ENCODE measurements at places on chromosomes 16 and 17.
A peak's percentile ranks its signal among the peaks of the same experiment; 100 is the strongest.

DNA sequence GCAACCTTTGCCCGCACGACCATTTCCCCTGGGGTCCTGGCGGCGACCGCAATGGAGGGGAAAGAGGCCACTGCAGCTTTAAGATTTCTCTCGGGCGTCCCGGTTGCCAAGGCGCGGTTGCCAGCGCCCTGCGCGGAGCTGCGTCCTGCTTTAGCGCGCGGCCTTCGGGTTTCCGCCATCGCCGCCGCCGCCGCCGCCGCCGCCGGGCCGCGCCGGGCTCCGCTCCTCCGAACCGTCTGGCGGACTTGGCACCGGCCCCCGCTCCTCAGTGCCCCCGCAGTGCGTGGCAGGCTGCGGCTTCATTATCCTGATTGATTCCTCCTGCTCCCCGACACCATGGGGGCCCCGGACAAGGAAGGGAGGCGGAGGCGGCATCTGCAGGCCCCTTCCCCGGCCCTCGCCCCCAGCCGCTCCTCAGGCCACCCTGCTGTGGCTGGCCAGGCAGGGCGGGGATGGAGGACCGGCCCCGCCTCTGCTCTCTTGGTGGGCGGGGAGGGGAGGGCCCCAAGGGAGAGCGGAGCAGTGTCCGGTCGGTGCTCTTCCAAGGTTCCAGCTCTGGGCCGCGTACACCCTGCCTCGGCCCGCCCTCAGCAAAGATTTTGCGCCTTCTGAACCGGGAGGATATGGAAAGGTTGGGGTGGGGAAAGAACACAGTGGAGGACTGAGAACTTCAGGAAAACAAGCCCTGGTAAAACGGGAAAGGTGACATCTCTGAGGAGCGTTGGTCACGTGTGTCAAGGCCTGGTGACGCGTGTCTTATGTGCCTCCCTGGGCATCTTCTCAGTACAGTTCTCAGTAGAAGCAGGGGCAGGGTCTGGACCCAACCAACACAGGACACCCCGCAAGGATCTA lies 34.0 kb downstream of the NEUROD2 start:
- peak; percentile 36 for DNase-seq

DNA sequence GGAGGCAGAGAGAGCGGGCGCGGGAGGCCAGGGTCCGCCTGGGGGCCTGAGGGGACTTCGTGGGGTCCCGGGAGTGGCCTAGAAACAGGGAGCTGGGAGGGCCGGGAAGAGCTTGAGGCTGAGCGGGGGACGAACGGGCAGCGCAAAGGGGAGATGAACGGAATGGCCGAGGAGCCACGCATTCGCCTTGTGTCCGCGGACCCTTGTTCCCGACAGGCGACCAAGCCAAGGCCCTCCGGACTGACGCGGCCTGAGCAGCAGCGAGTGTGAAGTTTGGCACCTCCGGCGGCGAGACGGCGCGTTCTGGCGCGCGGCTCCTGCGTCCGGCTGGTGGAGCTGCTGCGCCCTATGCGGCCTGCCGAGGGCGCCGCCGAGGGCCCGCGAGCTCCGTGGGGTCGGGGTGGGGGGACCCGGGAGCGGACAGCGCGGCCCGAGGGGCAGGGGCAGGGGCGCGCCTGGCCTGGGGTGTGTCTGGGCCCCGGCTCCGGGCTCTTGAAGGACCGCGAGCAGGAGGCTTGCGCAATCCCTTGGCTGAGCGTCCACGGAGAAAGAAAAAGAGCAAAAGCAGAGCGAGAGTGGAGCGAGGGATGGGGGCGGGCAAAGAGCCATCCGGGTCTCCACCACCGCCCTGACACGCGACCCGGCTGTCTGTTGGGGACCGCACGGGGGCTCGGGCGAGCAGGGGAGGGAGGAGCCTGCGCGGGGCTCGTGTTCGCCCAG lies 1.2 kb upstream of the CBX4 start:
- DNase-seq = no peak

GRCh38 chr16:3145660-3146059 lies 10.8 kb downstream of the ZNF213 start:
- no peak for DNase-seq

DNA sequence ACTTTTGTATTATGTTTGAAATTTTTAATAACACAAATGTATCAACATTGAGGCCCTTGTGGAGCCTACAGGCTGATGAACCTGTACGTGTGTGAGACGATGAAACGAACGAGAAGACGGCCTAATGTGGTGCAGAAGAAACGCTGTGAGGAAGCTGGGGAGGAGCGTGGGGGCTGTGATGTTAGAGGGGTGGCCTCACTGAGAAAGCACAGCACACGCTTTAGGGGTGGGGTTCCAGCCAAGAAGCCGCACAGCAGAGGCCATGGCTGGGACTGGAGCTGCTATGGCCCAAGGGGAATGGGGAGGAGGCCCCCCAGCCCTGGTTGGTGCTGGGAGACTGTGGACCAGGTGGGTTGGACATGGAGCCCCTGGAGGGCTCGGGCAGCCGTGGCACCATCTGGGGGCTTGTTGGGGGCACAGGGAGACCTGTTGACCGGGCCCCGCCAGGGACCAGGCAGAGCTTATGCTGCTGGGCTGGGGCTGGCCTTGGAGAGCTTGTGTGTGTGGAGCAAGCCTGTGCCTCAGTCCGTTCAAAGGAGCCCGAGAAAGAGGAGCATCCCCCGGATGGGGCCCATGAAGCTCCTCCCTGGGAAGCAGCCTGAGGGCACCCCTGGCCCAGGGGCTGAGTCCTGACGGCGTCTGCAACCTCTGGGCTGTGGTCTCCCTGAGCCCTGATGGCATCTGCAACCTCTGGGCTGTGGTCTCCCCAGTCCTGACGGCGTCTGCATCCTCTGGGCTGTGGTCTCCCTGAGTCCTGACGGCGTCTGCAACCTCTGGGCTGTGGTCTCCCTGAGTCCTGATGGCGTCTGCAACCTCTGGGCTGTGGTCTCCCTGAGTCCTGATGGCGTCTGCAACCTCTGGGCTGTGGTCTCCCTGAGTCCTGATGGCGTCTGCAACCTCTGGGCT lies 44.7 kb downstream of the METRNL start:
- DNase-seq = no peak

DNA sequence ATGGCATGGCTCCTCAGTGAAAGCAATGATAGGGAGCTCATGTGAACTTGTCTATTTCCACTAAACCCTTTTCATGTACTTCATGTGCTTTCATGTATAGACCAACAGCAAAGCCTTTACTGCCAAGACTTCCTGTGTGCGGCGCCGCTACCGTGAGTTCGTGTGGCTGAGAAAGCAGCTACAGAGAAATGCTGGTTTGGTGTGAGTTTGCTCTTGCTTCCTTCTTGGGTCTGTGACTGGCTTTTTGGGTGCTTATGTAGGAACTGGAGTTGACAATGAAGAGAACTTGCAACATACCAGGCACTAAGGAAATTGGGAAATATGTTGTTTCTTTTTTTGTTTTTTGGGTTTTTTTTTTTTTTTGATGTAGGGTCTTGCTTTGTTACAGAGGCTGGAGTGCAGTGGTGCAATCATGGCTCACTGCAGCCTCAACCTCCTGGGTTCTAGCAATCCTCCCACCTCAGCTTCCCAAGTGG lies 5.7 kb downstream of the SNX11 start:
- no peak for DNase-seq

DNA sequence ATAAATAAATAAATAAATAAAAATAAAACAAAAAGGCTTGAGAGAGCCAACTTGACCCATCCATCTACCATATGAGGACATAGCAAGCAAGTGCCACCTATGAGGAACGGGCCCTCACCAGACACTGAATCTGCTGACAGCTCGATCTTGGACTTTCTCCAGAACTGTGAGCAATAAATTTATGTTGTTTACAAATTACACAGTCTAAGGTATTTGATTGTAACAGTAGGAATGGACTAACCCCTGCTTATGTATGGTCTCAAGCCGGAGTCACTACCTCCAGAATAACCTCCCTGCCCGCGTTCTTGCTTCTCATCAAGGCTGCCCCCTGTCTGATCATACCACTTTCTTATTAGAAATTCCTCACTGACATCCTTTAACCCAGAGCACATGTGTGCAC lies 9.9 kb downstream of the SLC5A11 start:
- DNase-seq = no peak

DNA sequence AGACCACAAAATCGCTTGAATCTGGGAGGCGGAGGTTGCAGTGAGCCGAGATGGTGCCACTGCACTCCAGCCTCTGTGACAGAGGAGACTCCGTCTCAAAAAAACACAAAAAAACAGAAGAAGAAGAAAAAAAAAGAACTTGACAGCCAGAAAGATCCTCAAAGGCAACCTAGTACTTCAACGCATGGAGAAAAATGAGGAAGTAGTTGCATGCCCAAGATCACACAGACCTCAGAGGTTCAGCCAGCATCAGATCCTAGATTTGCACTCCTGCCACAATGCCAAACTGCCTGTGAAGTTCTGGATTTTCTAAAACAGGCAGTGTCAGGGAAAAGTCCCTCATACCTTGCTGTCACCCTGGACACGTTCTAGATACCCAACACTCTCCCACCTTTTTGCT lies 1.5 kb downstream of the ATPAF2 start:
- DNase-seq = no peak

Measured in stimulated activated CD4-positive, alpha-beta T cell treated with anti-CD3 and anti-CD28 coated beads, TNF-alpha, amount 100 ng/mL, for 48 hours (primary cell).